Cerebellar cortex (tissue), 1 donor: ENCODE measurements at places on chromosomes 13 and 19.

- no peak for DNase-seq
Measured at GRCh38 chr13:40316301-40316700, 350.1 kb downstream of the FOXO1 start.

DNA sequence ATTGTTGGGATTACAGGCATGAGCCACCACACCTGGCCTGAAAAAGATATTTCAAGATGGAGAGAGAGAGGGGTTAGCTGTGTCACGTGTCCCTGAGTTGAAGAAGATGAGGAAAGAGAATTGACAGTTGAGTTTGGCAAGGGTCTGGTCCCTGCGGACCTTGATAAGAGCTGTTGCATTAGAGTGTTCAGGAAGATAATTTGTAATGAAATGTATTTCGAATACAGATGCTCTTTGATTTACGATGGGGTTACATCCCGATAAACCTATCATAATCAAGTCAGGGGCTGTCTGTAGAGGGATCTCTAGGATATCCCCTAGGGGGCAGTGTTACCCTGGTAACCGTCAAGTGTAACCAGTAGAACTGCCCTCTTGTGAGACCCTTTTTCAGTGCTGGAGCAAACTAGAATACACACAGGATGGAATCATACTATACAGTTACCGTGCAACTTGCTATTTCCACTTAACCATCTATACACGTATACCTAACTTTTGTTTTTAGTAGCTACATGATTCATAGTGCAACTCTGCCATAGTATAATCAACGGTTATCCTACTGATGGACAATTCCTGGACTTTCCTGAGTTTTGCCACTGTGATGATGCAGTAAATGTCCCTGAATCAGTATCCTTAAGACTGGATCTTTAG is 1.5 kb upstream of the ELOF1 start:
- peak; percentile 82 for DNase-seq

GRCh38 chr13:73482556-73482955 is 423.8 kb downstream of the KLF5 start:
- no peak for DNase-seq

GRCh38 chr19:2822846-2823245 is 3.2 kb downstream of the ZNF554 start:
- DNase-seq, result no peak

DNA sequence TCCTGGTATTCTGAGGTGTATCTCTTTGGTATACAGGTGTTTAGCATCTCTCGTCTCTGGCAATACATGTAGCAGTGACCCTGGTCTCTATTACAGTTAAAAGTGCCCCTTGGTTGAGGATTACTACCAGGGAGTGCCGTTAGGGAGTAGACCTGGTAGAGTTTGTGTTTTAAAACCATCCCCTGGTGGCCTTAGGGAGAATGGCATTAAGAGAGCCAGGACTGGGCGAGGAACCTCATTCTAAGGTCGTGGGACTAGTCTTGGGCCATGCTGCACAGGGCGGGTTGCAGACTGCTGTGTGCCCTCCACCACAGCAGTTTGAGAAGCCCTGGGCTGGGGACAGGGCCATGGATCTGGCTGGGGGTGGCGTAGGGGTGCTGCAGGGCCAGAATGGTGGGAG is 35.0 kb downstream of the B3GLCT start:
- DNase-seq, result peak; percentile 6

- no peak for DNase-seq
Measured at GRCh38 chr13:44927968-44928367, 61.3 kb downstream of the NUFIP1 start.

DNA sequence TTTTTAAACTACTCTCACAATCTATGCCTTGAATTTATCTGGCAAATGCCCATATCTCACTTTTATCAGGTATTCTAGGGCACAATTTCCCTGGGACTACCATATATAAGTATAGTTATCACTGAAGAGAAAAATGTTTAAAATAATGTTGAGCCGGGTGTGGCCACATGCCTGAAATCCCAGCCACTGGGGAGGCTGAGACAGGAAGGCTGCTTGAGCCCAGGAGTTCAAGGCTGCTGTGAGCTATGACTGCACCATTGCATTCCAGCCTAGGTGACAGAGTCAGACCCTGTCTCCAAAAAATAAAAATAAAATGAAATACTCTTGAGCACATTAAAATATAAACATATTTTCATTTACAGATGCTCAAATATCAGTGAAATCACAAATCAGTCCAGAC is 4.1 kb downstream of the KATNAL1 start:
- DNase-seq, result no peak

DNA sequence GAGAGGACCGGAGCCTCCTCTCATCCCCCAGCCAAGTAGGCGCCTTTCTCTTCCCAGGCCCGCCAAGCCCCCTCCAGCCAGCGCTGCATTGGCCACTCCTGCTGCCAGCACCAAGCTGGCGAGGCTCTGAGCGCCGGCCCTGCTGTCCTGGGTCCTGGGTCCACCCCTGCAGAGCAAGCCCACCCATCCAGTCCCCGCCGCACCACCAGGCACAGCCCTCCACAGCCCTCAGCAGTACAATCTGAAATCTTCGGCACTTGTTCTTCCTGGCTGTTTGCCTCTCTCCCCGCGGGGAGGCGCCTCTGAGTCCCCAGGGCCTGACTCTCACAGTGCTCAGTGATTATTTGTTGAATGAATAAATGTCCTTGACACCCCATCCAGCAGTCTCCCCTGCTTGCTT is 236.4 kb upstream of the SGCG start:
- DNase-seq, result no peak

- DNase-seq, result peak; percentile 87
Measured at GRCh38 chr19:42628411-42629140, 33.9 kb upstream of the CEACAM8 start.

GRCh38 chr13:32323912-32324311 is 8.6 kb downstream of the BRCA2 start:
- DNase-seq, result no peak

DNA sequence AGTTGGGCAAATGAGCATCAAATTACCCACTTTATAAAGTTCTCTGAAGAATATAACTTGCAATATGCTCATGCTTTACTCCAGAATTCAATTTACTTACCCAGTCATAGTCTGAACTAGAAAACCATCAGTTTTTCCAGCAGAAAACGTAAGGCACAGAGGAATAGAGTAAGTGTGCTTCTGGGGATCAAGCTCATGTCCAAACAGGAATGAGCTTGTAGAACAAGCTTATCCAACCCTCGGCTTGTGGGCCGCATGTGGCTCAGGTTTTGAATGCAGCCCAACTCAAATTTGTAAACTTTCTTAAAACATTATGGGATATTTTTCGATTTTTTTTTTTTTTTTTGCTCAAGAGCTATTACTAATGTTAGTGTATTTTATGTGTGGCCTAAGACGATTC is 308.5 kb upstream of the KLF12 start:
- DNase-seq, result no peak

GRCh38 chr13:42260903-42261654 is 10.9 kb upstream of the AKAP11 start:
- DNase-seq, result no peak

DNA sequence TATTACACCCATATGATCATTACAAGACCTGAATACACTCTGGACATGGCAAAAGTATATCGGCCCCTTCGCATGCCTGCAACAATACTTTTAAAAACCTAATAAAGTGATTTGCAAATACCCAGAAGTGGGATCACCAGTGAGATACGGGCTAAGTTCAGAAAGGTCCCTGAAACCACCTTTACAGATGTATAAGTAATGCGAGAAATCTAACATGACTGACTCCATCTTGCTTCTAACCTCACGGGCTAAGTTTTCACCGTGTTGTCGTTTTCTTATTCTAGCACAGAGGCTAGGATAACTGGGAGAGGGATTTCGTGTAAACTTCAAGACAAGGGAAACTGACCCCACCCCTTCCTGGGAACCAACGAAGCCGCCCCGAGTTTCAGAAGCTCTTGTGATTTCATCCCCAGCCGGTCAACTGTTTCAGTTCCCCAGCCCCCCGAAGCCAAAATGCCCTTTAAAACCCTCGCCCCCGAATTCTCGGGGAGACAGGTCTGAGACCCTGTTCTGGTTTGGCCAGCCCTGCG is 703 bp downstream of the NEK3 start:
- peak; percentile 33 for DNase-seq

DNA sequence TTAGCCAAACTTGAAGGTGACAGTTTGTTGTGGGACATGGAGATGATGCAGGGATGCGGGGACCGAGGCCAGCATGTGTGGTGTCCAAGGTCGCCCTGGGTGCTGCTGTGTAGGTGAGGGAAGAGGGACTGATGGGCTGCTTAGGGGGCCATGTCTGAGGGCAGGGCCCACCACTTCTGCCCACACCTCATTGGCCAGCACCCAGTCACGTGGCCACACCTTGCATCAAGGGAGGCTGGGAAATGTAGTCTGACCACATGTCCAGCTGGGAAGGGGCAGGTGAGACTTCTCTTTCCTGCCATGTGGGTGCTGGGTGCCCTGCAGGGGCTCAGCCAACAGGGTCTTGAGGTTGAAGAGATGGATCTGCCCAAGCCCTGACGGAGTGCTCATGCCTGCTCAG is 88.9 kb downstream of the KDM4B start:
- DNase-seq, result peak; percentile 47

GRCh38 chr13:71576571-71576970 is 290.4 kb downstream of the DACH1 start:
- DNase-seq, result no peak

DNA sequence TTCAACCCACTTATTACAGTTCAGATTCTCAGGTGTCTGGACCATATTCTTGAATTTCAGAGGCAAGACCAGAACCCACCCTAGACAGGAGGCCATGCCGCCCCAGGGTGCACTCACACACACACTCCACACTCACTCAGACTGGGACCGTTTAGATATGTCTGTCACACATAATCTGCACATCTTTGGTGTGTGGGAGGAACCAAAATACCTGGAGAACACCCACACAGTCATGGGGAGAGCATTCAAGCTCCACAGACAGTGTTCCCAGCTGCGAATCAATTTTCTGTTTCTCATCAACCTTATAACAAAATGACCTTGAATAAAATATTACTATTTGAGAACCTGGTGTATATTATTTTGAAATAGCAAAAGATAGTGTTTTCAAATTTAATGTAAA is 2353.0 kb downstream of the PCDH9 start:
- no peak for DNase-seq

DNA sequence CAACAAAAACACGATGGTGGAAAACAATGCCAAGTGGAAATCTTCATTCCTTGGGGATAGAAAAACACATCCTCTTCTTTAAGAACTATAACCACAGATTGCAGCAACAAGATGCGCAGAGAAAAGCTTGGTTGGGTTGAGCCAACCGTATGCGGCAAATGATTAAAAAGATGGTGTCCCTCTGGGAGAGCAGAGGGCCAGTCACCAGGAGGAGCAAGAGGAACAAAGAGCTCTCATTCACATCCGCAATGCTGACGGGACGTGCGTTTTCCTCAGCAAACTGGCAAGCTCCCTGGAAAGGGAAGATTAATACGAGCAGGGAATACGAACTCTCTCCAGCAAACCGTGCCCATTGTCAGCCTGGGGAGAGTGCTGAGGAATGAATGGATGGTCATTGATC is 141.6 kb downstream of the KATNAL1 start:
- DNase-seq, result peak; percentile 75

- no peak for DNase-seq
Measured at GRCh38 chr13:43737392-43737923, 49.3 kb downstream of the ENOX1 start.

- no peak for DNase-seq
Measured at GRCh38 chr13:27744801-27745200, 47.5 kb upstream of the GSX1 start.

GRCh38 chr19:5926641-5927440 is 12.8 kb downstream of the CAPS start:
- DNase-seq, result no peak

DNA sequence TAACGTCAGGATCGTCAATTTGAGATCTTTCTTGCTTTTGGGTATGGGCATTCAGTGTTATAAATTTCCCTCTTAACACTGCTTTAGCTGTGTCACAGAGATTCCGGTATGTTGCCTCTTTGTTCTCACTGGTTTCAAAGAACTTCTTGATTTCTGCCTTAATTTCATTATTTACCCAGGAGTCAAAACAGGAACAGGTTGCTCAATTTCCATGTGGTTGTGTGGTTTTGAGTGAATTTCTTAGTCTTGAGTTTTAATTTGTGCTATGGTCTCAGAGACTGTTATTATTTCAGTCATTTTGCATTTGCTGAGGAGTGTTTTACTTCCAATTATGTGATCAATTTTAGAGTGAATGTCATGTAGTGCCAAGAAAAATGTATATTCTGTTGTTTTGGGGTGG is 153.1 kb downstream of the PCDH17 start:
- no peak for DNase-seq

DNA sequence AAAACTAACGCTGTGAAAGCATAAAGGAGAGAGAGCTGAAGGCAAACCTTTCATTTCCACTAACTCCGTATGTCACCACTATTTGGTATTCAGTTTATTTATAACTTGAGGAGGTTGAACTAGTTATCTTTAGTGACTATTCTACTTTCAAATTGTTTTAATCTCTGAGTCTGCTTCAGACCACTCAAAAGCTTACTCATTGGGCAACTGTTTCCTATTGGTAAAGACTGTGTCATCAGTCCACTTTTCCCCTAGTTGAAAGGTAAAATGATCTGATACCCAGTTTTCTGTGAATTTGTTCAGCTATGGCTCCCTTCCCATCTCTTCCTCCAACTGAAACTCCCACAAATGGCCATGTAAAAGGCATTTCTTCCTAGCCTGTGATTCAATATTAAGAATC is 39.1 kb downstream of the TEX26 start:
- DNase-seq, result no peak

DNA sequence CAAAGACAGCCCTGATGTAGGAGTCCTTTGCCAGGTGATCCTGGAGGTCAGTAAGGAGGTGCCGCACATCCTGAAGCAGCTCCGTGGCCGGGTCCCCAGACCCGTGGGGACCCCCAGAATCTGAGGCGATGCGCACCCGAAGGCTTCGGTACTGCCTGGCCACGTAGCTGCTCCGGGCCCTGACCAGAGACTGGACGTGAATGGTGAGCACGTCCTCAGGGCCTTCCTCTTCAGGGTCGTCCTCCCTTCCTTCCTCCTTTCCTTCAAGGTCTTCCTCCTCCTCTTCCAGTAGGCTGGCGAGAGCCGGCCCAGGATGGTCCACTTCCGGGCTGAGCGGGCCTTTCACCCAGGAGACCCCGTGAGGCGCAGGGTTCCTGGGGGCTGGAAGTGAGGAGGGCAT is 7.5 kb downstream of the RINL start:
- DNase-seq, result no peak

DNA sequence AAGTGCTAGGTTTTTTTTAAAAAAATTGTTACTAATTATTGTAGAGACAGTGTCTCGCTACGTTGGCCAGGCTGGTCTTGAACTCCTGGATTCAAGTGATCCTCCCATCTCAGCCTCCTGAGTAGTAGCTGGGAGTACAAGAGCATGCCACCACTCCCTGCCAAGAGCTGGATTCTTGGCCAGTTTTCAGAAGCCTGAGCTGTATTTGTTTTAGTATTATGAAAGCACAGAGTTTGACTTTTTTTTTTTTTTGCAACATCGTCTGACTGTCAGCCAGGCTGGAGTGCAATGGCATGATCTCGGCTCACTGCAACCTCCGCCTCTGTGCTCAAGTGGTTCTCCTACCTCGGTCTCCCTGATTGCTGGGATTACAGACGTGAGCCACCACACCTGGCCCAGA is 7.0 kb downstream of the ARMC6 start:
- no peak for DNase-seq

- DNase-seq, result no peak
Measured at GRCh38 chr13:106882246-106882645, 314.3 kb upstream of the ARGLU1 start.
